ENCODE measurements at places on chromosomes 1 and 21. TPM values are rescaled to one million over a fixed set of nuclear protein-coding genes. Genes with fewer than 3 reads are reported as not detected.
A peak's percentile ranks its signal among the peaks of the same experiment; 100 is the strongest.

GRCh38 chr1:26145041-26145959 is 13.6 kb upstream of the FAM110D start:
- peak; percentile 74 for DNase-seq
- peaks cover 5% of the 10 kb centered on the region for H3K4me1 ChIP-seq
- no peaks in the 10 kb centered on the region for H3K36me3 ChIP-seq
- no peak overlapping the region for H3K4me3 ChIP-seq
- no peak overlapping the region for H3K27ac ChIP-seq
- H3K27me3 ChIP-seq = no peaks in the 10 kb centered on the region

GRCh38 chr21:26834181-26834905 is 10.9 kb downstream of the ADAMTS1 start:
- no peak overlapping the region for H3K27ac ChIP-seq
- H3K27me3 ChIP-seq = no peaks in the 10 kb centered on the region
- no peaks in the 10 kb centered on the region for H3K4me1 ChIP-seq
- no peak overlapping the region for H3K4me3 ChIP-seq
- no peaks in the 10 kb centered on the region for H3K36me3 ChIP-seq
- DNase-seq = no peak

GRCh38 chr21:43867948-43868347 is 2.9 kb downstream of the AGPAT3 start:
- H3K27ac ChIP-seq = peak overlapping the region; percentile 84
- DNase-seq = no peak
- H3K27me3 ChIP-seq = no peaks in the 10 kb centered on the region

GRCh38 chr1:86201311-86201710 is 44.7 kb upstream of the COL24A1 start:
- no peak overlapping the region for H3K4me3 ChIP-seq
- no peaks in the 10 kb centered on the region for H3K36me3 ChIP-seq
- no peaks in the 10 kb centered on the region for H3K27me3 ChIP-seq
- no peaks in the 10 kb centered on the region for H3K4me1 ChIP-seq

DNA sequence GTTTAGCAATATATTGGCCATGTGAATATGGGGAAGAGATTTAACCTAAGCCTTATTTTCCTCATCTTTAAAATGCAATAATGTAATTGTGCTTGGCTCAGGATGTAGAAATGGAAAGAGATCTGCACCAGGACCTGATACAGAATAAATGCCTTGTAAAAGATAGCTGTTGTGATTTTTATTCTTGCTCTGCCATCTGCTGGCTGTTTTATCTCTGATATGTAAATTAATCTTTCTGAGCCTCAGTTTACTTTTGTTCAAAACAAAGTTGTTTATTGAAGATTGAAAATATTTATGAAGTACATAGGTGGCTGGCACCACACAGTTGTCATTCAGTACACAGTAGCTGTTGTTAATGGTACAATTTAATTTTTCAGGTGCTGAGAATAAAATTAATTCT is 21.9 kb downstream of the ZYG11B start:
- H3K4me1 ChIP-seq = no peaks in the 10 kb centered on the region
- no peaks in the 10 kb centered on the region for H3K27me3 ChIP-seq
- DNase-seq = peak; percentile 23
- no peak overlapping the region for H3K4me3 ChIP-seq

DNA sequence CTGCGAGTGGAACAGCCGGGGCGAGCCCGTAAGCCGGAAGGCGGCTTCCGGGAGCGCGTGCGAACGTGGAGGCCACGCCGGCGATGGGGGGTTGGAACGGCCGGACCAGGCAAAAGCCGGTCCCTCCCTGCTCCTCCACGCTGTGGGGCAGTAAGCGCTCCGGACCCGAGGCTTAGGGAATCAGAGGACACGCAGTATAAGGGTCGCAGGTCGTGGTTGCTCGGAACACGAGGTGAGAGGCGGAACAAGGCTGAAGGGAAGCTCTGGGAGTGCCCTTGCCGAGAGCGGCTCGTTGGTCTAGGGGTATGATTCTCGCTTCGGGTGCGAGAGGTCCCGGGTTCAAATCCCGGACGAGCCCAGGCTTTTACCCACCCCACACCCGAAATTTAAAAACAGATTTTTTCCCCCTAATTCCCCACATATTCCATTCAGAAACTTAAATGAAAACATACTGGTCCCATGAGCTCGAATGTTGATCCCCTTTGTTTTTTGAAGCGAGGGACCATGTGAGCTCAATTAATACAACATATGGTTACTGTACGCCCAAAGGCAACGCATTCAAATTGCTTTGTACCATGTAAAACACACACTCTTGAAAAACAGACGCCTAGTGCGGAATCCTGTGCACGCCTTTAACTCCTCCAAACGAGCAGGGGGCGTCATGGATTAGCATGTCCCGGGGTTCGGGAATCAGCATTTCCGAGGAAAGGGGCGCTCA is 7.2 kb upstream of the MPZL1 start:
- peaks cover 28% of the 10 kb centered on the region for H3K4me1 ChIP-seq
- H3K4me3 ChIP-seq = peak overlapping the region; percentile 97
- peak; percentile 81 for DNase-seq
- H3K36me3 ChIP-seq = no peaks in the 10 kb centered on the region

DNA sequence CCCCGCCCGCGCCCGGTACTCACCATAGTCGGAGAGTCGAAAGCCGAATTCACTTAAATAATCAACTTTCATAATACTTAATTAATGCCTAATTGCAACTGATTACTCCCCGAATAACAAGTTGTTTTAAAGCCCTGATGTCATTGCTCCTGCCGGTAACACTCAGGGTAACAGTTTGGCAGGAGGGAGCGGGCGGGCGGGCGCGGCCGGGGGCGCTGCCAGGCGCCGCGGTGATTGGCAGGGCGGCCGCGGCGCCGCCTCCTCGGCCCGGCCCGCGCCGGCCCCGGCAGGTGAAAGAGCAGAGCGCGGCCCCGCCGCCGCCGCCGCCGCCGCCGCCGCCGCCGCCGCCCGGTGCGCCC is 102.2 kb downstream of the CASZ1 start:
- peaks cover 25% of the 10 kb centered on the region for H3K4me1 ChIP-seq
- no peaks in the 10 kb centered on the region for H3K27me3 ChIP-seq
- peak; percentile 75 for DNase-seq
- peak overlapping the region; percentile 87 for H3K27ac ChIP-seq
- peak overlapping the region; percentile 70 for H3K4me3 ChIP-seq

DNA sequence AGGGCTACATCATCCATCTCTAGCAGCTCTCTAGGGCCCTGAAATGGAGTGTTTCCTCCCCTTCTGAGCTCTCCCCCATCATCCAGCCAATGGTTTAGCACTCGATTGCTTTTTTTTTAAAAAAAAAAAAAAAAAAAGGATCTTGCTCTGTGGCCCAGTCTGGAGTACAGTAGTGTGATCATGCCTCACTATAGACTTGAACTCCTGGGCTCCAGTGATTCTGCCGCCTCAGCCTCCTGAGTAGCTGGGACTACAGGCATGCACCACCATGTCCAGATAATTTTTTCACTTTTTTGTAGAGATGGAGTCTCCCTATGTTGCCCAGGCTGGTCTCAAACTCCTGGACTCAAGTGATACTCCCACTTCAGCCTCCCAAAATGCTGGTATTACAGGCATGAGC is 12.1 kb upstream of the ITPKB start:
- H3K27me3 ChIP-seq = peaks cover 3% of the 10 kb centered on the region
- no peaks in the 10 kb centered on the region for H3K36me3 ChIP-seq
- no peaks in the 10 kb centered on the region for H3K4me1 ChIP-seq
- H3K4me3 ChIP-seq = no peak overlapping the region
- DNase-seq = no peak

DNA sequence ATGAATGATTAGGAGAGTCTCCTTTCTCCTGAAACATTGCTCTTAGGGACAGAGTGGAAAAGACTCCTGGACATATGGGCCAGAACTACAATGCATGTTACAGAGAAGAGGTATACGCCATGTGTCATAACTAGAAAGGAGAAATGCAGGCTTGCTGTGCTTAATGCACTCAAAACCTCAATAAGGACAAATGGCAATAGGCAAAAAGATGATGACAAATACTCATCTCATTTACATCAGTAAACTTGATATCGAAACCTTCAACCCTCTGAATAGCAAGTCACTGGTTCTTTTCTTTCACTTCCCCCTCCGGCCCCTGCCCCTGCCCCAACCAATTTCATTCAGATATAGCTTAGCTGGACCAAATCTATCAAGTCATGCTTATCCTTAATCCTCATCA is 1.9 kb upstream of the GPR88 start:
- H3K36me3 ChIP-seq = no peaks in the 10 kb centered on the region
- peaks cover 32% of the 10 kb centered on the region for H3K27me3 ChIP-seq
- DNase-seq = no peak
- peaks cover 20% of the 10 kb centered on the region for H3K4me1 ChIP-seq
- no peak overlapping the region for H3K27ac ChIP-seq

- H3K27me3 ChIP-seq = no peaks in the 10 kb centered on the region
- peak overlapping the region; percentile 81 for H3K4me3 ChIP-seq
- peaks cover 71% of the 10 kb centered on the region for H3K4me1 ChIP-seq
- no peak for DNase-seq
- H3K27ac ChIP-seq = peak overlapping the region; percentile 69
These were observed 40.1 kb upstream of the PLEKHO1 start for GRCh38 chr1:150109586-150109985.

- DNase-seq = no peak
- peaks cover 1% of the 10 kb centered on the region for H3K4me1 ChIP-seq
- H3K4me3 ChIP-seq = no peak overlapping the region
- H3K36me3 ChIP-seq = peaks cover 8% of the 10 kb centered on the region
- H3K27me3 ChIP-seq = no peaks in the 10 kb centered on the region
These were observed 14.7 kb downstream of the PEX14 start for GRCh38 chr1:10489291-10490055.

DNA sequence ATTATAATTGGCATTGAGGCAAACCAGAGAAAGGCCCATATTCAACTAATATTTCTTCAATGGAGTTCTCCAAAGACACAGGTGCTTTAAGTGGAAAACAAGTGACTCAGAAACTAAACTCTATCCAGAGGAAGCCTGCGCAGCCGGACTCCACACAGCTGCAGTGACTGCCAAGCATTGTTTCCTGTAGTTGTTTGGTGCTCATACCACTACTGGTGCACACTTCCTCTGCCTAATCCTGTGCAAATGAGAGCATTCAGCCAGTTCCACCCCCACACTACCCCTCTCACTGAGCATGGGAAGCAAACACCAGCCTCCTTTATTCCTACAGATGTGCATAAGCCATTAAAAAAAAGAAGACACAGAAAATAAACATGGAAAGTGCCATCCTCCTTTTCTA is 102.9 kb downstream of the VAV3 start:
- peaks cover 12% of the 10 kb centered on the region for H3K4me1 ChIP-seq
- no peaks in the 10 kb centered on the region for H3K36me3 ChIP-seq
- no peak for DNase-seq
- no peak overlapping the region for H3K27ac ChIP-seq
- H3K4me3 ChIP-seq = peak overlapping the region; percentile 28

GRCh38 chr21:29549614-29550013 is 250.9 kb downstream of the BACH1 start:
- H3K36me3 ChIP-seq = no peaks in the 10 kb centered on the region
- no peak overlapping the region for H3K27ac ChIP-seq
- no peak overlapping the region for H3K4me3 ChIP-seq
- H3K27me3 ChIP-seq = no peaks in the 10 kb centered on the region

DNA sequence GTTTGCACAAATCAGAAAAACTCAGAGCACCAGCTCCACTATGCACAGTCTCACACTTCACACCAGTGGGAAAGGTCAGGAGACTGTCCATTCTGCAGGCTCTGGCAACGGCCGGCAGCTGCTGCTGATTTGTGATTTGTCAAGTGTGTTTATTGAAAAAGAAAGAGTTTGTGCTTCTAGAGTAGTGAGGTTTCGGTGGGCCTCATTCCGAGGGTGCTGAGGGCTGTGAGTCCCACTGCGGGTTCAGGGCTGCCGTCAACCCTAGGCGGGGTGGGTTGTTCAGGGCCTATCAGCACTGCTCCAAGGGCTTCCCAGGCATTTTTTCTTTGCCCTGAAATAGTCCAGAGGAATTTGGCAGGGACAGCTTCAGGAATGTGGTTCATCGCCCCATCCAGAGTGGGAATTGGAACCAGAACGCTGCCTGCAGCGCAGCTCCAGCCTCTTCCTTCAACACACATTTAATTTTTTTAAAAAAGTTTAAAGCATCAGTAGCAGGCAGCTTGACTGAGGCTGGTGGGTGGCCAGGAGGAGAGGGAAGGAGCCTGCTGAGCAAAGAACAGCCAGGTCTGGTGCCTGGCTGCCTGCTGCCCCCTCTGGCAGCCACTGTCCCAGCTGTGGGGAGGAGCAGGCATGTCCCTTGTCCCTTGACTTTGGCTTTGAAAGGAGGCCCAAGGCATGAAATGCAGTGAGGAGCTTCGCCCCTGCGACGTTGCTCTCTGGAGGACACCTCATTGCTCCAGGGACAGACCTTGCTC is 19.7 kb downstream of the STUM start:
- H3K27ac ChIP-seq = no peak overlapping the region
- H3K36me3 ChIP-seq = no peaks in the 10 kb centered on the region
- H3K4me3 ChIP-seq = no peak overlapping the region

SELENBP1 gene
- total RNA-seq = not detected

OR6K3 gene
- total RNA-seq = not detected

EFNA4 gene
- 6.1 TPM for total RNA-seq

COL9A2 gene
- total RNA-seq = 2.9 TPM

SPRR5 gene
- not detected for total RNA-seq

CSF3R gene
- 3.6 TPM for total RNA-seq

LORICRIN gene
- not detected for total RNA-seq
